ENCODE measurements at places on chromosomes 2 and 18.

- peaks cover 26% of the 10 kb centered on the region for H3K36me3 ChIP-seq
- H3K4me1 ChIP-seq = peaks cover 44% of the 10 kb centered on the region
- peak overlapping the region; percentile 75 for H3K27ac ChIP-seq
- H3K4me3 ChIP-seq = peak overlapping the region; percentile 97
Observed at GRCh38 chr18:36829362-36830157, 633 bp downstream of the KIAA1328 start.

GRCh38 chr2:5360081-5360480, 332.1 kb upstream of the SOX11 start:
- DNase-seq = no peak
- H3K4me1 ChIP-seq = no peaks in the 10 kb centered on the region
- H3K27me3 ChIP-seq = no peaks in the 10 kb centered on the region
- no peaks in the 10 kb centered on the region for H3K36me3 ChIP-seq

GRCh38 chr18:12750076-12750714, 47.4 kb downstream of the PSMG2 start:
- no peak overlapping the region for H3K4me3 ChIP-seq
- H3K27me3 ChIP-seq = peaks cover 3% of the 10 kb centered on the region
- peaks cover 9% of the 10 kb centered on the region for H3K4me1 ChIP-seq
- DNase-seq = no peak
- no peaks in the 10 kb centered on the region for H3K36me3 ChIP-seq

DNA sequence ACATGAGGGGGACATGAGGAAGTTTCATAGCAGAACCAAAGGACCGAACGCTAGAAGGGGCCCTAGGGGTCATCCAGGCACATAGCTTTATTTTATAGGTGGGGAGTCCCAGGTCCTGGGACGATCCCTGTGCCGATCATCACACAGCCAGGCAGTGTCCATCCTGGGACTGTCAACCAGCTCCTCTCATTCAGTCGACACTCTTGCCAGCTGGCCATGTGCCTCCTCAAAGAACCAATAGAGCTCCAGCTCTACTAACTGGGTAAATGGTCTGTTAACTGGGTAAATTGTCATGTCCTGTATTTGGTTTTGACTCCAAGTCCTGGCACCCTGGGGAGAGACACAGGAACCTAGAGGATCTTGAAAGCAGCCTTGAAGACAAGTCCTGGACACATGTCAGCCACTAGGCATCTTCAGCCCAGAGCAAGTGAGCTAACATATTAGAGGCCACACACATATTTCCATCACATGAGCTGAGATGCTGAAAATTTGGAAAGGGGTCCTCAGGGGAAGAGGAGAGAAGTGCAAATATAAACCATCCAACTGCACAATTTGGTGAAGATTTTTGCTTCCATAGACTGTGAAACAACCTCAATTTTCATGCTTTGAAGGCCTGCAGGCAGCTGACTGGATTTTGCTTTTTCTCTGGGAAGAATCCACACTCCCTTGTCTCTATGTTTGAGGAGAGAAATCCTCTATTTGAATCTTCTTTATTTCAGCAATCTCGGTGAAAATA, 361.1 kb upstream of the SLC14A2 start:
- H3K27me3 ChIP-seq = peaks cover 8% of the 10 kb centered on the region
- no peak for DNase-seq
- no peaks in the 10 kb centered on the region for H3K36me3 ChIP-seq
- H3K4me3 ChIP-seq = no peak overlapping the region
- no peak overlapping the region for H3K27ac ChIP-seq

- DNase-seq = no peak
- no peaks in the 10 kb centered on the region for H3K36me3 ChIP-seq
- no peaks in the 10 kb centered on the region for H3K4me1 ChIP-seq
- no peak overlapping the region for H3K27ac ChIP-seq
Observed at GRCh38 chr2:150919901-150920300, 341.8 kb downstream of the RBM43 start.

GRCh38 chr2:45840481-45840880, 189.0 kb downstream of the PRKCE start:
- H3K27me3 ChIP-seq = no peaks in the 10 kb centered on the region
- no peak for DNase-seq
- no peak overlapping the region for H3K4me3 ChIP-seq
- H3K36me3 ChIP-seq = no peaks in the 10 kb centered on the region

DNA sequence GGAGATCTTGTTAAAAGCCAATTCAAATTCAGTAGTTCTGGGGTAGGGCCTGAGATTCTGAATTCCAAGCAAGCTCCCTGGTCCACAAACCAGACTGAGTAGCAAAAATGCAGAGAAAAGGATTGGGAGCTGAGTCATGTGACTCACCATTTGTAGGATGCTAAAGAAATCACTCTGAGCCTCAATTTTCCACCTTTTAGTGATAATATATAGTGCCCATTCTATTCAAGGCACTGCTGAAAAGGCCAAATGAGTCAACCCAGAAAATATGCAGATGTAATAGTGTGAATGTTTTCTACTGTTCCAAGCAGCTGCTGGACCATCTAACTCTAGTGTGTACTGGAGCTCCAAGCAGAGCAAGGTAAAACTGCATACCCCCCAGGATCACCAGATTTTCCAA, 47.2 kb downstream of the SLC14A2 start:
- H3K27ac ChIP-seq = no peak overlapping the region
- H3K36me3 ChIP-seq = no peaks in the 10 kb centered on the region
- no peak overlapping the region for H3K4me3 ChIP-seq
- DNase-seq = no peak

DNA sequence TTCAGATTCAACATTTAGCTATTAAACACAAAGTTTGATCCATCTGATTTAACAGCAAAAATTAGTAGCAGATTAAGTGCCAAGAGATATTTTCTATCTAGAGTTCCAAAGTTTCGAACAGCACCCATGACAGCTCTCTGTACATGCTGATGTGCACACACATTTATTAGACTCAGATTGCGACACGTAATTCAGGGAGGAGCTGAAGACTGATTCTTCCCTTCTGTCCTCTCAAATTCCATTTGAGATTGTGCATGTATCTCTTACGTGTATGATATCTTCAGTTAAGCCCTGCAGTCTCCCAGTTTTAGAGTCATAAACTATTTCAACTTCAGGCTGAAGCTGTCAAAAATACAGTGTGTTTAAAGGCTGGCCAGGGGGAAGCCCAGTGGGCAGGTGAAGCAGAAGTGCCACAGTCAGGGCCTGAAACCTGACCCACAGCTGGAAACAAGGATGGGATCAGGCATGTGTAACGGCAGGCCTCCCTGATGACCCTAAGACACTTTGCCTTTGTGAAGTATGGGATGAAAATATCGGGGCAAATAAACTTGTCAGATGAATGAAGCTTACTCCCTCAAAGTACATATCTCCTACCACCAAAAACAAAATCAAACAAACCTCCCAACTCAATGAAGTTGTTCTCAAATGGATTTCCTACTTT, 30.6 kb downstream of the CYB5A start:
- no peak overlapping the region for H3K27ac ChIP-seq
- H3K4me3 ChIP-seq = no peak overlapping the region
- peaks cover 52% of the 10 kb centered on the region for H3K36me3 ChIP-seq
- H3K27me3 ChIP-seq = no peaks in the 10 kb centered on the region
- no peak for DNase-seq

GRCh38 chr2:237898057-237898414, 38.6 kb downstream of the RAMP1 start:
- H3K4me3 ChIP-seq = no peak overlapping the region
- no peaks in the 10 kb centered on the region for H3K27me3 ChIP-seq
- no peak for DNase-seq
- H3K4me1 ChIP-seq = peaks cover 37% of the 10 kb centered on the region
- no peaks in the 10 kb centered on the region for H3K36me3 ChIP-seq
- peak overlapping the region; percentile 90 for H3K27ac ChIP-seq

- no peak overlapping the region for H3K4me3 ChIP-seq
- peaks cover 15% of the 10 kb centered on the region for H3K4me1 ChIP-seq
- no peaks in the 10 kb centered on the region for H3K36me3 ChIP-seq
- DNase-seq = no peak
- peaks cover 92% of the 10 kb centered on the region for H3K27me3 ChIP-seq
- H3K27ac ChIP-seq = no peak overlapping the region
Observed at GRCh38 chr2:104861351-104862057, 7.6 kb downstream of the POU3F3 start.

- H3K4me3 ChIP-seq = no peak overlapping the region
- no peaks in the 10 kb centered on the region for H3K4me1 ChIP-seq
- no peak overlapping the region for H3K27ac ChIP-seq
- no peaks in the 10 kb centered on the region for H3K36me3 ChIP-seq
- peaks cover 32% of the 10 kb centered on the region for H3K27me3 ChIP-seq
- no peak for DNase-seq
Observed at GRCh38 chr18:75779450-75779849, 351.9 kb upstream of the SMIM21 start.

DNA sequence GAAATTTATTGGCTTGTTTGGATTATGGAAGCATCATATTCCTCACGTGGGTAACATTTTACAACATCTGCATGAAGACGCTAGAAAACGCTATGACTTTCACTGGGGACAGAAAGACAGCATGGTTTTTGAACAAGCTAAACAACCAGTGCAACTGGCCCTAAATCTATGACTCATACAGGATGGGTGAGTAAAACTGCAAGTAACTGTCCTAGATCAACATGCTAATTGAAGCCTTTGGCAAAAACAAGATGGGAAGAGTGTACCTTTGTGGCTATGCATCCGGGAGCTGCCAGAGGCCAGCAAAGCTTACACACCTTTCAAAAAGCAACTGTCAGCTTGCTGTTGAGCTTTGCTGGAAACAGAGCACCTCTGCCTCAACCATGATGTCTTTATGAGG, 1096.0 kb upstream of the DDX18 start:
- DNase-seq = no peak
- no peak overlapping the region for H3K27ac ChIP-seq
- no peaks in the 10 kb centered on the region for H3K4me1 ChIP-seq
- no peaks in the 10 kb centered on the region for H3K27me3 ChIP-seq

DNA sequence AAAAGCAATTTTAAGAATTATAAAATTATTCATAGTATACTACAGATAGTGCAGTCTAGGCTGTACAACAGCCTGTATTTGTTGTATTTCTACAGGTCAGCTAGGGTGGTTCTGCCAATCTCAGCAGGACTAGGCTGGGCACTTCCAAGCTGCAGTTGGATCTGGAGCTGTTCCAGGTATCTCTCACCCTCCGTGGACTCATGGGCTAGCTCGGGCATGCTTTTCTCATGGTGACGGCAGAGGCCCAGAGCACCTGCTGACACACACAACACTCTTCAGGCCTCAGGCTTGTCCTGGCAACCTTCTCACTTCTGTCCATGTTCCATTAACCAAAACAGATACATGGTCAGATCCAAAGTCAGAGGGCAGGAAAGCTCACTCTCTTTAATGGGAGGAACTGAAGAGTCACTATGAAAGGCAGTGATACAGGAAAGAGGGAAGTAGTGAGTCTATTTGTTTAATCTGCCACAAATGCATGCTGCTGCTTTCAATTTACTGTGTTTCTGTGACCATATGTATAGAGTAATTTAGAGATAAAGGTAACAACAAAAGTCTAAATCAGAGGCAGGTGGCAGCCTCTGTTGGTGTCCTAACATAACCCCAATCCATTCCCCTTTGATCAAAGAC, 462.4 kb upstream of the ACVR2A start:
- H3K4me1 ChIP-seq = no peaks in the 10 kb centered on the region
- H3K27me3 ChIP-seq = no peaks in the 10 kb centered on the region
- no peaks in the 10 kb centered on the region for H3K36me3 ChIP-seq
- no peak for DNase-seq
- no peak overlapping the region for H3K27ac ChIP-seq
- H3K4me3 ChIP-seq = no peak overlapping the region

DNA sequence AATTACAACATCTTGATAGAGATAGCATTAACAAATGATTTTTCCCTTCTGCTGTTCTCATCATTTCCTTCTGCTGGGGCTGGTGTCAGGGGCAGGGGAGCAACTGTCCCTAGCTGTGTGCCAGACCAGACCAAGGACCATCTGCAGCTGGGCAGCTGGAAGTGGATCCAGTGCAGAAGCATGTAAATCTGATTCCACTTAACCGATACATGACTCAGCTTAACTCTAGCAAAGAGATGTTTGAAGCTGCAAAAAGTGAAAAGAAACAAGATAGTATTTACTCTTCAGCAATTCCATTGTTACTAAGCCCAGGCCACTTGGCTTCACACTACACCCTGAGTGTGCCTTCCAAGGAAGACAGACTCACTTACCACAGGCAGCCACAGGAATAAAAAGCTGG, 151.1 kb downstream of the GALNT1 start:
- no peaks in the 10 kb centered on the region for H3K4me1 ChIP-seq
- DNase-seq = no peak
- no peak overlapping the region for H3K27ac ChIP-seq
- H3K36me3 ChIP-seq = no peaks in the 10 kb centered on the region
- H3K27me3 ChIP-seq = peaks cover 3% of the 10 kb centered on the region

- no peak overlapping the region for H3K4me3 ChIP-seq
- H3K27ac ChIP-seq = no peak overlapping the region
- H3K36me3 ChIP-seq = no peaks in the 10 kb centered on the region
- DNase-seq = no peak
- H3K27me3 ChIP-seq = peaks cover 29% of the 10 kb centered on the region
Observed at GRCh38 chr2:152363936-152364335, 29.0 kb downstream of the FMNL2 start.

- no peak overlapping the region for H3K4me3 ChIP-seq
- peaks cover 7% of the 10 kb centered on the region for H3K4me1 ChIP-seq
- no peaks in the 10 kb centered on the region for H3K27me3 ChIP-seq
Observed at GRCh38 chr2:205171261-205171940, 510.9 kb upstream of the NRP2 start.

DNA sequence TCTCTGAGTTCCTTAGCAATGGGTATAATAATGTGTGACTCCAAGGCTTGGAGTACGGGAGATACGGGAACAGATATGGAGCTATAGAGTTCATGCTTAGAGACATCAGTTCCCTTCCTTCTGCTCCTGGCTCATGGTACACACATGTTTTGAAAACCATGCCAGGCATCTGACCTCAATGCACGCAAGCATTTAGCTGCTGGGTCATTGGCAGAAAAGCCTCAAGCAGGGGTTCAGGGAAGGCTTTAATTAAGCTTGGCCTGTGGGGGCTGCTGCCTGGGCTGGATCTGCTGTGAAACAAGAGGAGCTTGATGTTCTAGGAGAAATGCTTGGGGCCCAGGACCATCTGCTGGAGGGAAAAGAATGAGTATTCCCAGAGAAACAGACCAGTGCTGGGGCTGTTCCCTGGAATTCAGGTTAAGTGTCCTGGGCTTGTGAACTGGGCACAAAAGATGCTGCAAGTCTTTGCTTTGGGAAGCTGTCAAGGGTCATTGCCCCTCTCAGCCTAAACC, 3.2 kb downstream of the ALLC start:
- DNase-seq = no peak
- no peak overlapping the region for H3K27ac ChIP-seq
- H3K4me3 ChIP-seq = no peak overlapping the region
- H3K27me3 ChIP-seq = no peaks in the 10 kb centered on the region
- no peaks in the 10 kb centered on the region for H3K36me3 ChIP-seq

GRCh38 chr2:72149556-72150156, 2.0 kb upstream of the CYP26B1 start:
- H3K27ac ChIP-seq = peak overlapping the region; percentile 9
- H3K27me3 ChIP-seq = peaks cover 80% of the 10 kb centered on the region
- H3K36me3 ChIP-seq = no peaks in the 10 kb centered on the region
- H3K4me3 ChIP-seq = peak overlapping the region; percentile 61
- DNase-seq = no peak
- H3K4me1 ChIP-seq = peaks cover 40% of the 10 kb centered on the region
